ENCODE measurements at places on chromosomes 2 and 18.

DNA sequence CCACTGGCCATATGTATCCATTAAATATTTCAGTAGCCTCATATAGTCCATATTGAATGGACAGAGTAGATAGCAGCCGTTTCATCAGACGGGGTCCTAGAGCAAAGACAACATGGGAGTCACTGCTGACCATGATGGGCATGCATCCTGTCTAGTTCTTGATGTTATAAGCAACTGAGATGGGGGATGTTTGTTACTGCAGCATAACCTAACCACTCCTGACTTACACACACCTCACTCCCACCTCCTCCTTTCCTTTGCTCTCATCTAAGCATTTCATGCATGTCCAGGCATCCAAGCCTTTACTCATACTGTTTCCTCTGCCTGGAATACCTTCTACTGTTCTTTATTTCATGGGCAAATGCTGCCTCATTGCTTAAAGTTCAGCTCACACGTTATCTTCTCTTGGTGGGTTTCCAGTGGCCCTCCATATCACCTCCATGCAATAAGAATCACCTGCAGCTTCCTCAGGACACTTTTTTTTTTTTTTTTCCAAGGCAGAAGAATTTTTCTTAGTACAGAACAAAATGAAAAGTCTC, 87.8 kb downstream of the DDX1 start:
- no peak for DNase-seq

DNA sequence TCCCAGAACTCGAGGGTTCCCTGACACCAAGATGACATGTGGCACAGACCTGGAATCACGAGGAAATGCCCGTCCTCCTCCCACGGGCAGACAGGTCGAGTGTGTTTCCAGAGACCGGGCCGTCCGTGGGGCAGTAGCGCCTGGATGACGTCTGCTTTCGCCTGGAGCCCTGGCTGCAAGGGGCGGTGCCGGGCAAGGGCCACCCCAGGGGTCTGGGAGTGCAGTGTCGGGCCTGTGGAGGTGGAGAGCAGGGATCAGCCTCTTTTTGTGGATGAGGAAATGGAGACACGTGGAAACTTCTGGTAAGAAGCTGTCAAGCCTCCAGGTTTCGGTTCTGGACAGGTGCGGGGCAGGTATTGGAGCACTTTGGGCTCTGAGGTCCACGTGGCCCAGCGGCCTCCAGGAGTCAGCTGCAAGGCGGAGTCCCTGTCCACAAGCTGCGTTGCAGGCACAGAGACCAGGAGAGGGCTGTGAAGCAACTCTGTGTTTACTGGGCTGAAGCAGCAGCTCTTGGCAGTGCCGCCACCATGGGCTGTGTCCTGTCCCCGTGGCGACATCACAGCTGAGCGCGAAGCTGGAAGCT, 25.6 kb downstream of the NFATC1 start:
- DNase-seq, result no peak

DNA sequence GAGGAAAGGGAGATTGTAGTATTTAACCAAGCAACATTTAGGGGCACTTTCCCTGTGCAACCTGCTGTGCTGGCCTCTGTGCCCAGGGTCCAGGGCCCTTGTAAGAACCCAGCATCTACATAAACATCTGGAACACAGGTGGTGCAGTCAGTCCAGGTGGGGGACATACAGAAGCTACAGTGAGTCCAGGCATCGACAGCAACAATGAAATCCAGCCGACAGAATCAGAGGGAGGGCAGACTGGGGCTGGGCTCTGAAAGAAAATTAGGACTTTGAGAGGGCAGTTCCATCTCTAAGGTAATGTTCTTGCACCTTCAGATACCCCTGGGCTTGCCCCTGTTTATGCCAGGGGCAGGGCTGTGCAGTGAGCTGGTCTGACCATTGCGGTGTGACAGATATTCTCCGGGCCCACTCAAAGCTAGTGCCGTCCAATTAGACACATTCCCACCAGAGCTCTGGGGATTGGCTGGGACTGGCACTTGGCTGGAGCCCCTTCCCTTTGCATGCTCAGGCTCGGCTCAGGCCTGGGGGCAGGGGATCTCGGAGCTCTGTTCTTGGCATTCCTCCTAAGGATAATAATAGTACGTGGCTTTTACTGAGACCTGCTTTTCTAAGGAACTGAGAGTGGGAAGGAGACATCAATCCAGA, 5.4 kb downstream of the LBH start:
- DNase-seq, result no peak

DNA sequence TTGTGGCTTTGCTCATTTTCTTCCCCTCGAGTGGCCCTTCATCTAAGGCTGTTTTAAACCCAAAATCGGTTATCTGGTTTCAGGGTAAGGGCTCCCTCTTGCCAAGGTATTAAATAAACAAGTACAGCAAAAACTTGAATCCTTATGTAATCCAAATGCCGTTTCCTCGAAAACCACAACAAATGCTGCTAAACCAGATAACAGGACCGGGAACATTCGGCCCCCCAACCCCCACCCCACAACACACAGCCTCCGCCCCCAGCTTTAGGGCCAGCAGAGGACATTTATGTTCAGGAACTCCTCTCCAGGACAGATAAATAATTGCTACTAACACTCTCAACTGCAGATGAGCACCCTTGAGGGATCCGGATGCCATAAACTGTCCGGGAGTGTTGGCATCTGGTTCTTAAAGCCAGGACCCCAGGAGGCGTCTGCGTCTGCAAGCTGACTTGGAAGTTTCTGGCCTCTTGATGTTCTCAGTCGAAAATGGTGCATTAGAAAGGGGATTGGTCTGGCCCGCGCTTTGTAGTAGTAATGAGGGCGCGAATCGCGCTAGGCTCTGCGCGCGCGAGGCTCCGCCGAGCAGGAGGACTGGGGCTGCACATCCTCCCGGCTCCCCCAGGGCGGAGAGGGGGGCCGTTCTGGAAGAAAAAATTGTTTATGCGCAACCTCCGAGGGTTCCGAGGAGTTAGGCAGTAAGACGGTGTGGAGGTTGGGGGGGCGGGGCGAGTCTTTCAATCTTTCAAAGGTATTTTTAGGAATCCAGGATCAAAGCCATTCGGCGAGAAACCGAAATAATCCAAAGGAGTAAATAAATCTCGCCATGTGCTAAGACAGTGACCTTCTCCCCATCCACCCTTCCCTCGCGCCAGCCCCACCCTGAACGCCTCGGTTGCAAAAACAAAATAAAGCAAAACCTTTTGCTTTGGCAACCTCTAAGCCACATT, 3.9 kb upstream of the ID2 start:
- DNase-seq, result no peak

DNA sequence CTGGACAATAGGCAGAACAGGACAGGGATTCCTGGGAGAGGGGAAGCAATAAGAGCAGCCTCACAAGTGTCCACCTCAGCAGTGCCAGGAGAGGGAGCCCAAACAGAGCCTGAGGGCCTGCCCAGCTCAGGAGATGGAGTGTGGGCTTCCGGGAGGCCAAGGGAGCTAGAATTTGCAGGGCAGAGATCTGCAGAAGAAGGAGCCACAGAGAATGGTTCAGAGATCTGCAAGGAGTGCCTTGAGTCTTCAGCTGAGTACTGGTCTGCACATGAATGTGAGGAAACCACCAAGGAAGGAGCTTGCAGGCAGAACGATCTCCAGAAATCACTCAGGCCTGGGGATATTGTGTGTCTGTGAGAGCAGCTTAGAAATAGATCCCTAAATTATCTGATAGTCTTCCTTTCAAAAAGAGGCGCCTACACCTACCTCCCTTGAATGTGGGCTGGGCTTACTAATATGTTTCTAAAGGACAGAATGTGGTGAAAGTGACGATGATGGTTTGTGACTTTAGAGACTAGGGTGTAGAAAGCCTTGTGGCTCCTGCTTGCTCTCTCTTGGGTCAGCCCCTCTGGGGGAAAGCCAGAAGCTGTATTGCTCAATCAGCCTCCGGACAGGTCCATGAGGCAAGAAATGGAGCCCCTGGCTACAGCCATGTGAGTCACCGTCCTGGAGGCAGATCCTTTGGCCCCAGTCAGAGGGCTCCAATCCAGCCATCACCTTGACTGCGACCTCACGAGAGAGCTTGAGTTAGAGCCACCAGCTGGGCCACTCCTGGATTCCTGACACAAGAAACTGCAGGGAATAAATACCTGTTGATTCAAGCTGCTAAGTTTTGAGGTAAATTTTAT, 7.6 kb upstream of the LPIN1 start:
- DNase-seq, result no peak

DNA sequence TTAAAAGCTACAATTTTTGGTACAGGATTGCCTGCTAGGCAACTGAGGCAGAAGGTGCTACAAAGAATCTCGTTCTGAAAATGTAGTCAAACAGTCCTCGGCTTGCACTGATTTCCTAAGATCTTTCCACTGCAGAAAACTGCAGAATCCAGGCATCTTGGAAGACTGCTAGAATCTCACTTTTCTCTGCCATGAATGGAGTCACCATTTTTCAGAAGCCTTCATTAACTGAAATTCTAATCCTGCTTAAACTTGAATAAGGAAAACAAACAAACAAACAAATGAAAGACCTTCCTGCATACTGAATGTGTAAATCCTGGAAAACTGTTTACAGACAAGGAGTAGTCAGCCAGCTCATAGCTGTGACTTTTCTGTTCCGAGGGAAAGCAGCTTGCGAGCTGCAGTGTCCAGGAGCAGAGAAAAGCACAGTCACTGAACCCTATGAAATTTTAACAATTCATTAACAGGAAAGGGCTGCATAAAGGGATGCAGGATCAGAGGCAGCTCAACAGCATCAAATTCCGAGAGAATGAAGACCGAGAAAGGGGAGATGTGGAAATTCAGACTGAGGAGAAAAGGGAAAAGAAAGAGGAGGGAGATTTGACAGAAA, 210.5 kb upstream of the PIK3C3 start:
- no peak for DNase-seq

- DNase-seq, result no peak
These were observed 3.7 kb upstream of the SPEG start for GRCh38 chr2:219430633-219431615.

- DNase-seq, result no peak
These were observed 1.2 kb downstream of the ST3GAL5 start for GRCh38 chr2:85887566-85888019.

DNA sequence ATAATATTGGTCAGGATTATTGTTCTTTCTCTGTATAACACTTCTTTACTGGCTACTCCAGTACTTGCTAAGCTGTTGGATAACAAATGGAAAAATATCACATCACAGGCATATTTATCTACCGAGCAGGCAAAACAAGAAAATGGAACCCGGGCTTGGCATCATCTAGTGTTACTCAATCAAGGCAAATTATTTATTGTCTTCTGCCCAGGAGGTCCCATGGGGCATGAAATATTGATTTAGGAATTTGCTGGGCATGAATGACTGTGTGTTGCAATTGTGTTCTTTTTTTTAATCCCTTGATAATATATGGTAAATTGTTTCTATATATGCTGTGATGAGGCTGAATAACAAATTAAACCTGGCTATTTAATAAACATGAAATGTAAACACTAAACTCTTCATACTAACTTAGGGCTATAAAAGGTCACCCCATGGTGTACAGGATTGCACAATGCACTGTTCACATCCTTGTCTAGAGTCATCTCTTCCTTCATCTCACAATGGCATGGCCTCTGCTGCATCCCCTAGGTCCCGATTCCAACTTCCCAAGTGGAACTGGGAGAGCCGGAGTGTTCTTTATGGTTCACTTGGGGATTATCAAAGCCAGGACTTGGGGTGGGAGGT, 2.2 kb upstream of the PARD3B start:
- no peak for DNase-seq

DNA sequence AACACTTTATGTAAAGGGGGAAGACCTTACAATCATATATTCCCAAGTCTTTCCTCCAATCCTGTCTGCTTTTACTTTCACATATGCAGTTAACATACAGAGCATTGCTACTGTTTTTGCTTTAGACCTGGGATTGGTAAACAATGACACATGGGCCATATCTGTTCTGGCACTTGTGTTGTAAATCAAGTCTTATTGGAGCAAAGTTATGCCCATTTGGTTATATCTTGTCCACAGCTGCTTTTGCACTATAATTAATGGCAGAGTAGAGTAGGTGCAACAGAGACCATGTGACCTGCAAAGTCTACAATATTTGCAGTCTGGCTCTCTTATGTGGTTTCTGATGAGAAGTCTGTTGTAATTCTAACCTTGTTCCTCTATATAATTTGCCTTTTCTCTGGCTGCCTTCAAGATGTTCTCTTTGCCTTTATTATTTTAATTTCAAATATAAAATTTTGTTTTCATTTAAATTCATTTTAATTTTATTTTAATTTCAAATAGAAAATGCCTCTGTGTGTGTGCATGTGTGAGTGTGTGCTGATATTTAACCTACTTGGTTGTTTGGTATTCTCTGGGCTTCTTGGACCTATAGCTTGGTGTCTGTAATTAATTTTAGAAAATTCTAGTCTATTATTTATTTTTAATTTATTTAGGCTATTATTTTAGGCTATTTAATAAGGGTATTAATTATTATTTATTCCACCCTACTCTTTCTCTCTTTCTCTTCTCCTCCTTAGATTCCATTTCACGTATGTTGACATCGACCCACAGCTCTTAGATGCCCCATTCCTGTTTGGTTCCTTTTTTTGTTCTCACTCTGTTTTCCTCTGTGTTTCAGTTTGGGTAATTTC, 16.8 kb upstream of the LPIN1 start:
- no peak for DNase-seq

DNA sequence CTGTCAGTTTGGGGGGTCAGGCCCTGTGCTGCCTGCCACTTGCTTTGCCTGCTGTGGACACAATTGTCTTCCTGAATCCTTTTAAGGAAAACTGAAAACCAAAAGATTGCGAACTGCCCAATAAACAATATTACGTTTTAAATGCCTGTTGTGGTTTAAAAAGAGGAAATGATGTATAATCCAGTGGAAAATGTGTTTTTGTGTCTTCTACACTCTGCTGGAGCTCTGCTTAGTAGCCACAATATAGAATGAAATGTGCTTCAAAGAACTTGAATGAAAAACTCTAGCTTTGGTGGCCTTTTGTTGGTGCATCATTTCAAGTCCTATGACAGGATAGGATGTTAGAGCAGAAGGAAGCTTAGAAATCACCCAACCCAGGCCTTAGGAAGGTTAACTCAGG, 23.2 kb upstream of the CABYR start:
- no peak for DNase-seq

DNA sequence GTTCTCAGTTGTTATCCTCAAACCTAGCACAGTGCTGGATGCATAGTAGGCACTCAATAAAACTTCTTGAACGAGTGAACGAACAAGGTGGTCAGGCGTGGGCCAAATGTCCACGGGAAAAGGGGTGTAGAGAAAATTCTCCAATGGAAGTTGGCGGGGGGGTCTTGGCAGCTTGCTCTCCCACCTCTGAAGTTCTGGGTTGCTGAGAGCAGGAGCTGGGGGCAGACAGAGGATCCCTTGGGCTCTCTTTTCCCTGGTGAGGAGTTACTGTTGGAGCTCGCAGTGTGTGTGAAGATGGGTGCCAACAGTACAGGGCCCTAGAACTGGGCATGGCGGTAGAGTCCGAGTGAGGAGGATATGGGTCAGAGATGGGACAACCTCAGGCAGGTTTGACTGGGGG, 2.3 kb upstream of the CRYBA2 start:
- no peak for DNase-seq
